Right cardiac atrium (tissue), 5 donors: ENCODE measurements at places on chromosomes 7 and 10. TPM values are rescaled to one million over a fixed set of nuclear protein-coding genes. Genes with fewer than 3 reads are reported as not detected.

The MCM10 gene
- not detected for total RNA-seq

The UCN3 gene
- total RNA-seq: not detected

The ZNF680 gene
- total RNA-seq: 24.2 TPM

The TSPAN14 gene
- 39.0 TPM for total RNA-seq

The NUP205 gene
- total RNA-seq: 22.1 TPM

The HYAL4 gene
- 0.42 TPM for total RNA-seq

The HOXA9 gene
- total RNA-seq: not detected

The GPR15LG gene
- not detected for total RNA-seq

The OR2A1 gene
- total RNA-seq: not detected

The TFEC gene
- 4.3 TPM for total RNA-seq

The EN2 gene
- total RNA-seq: not detected

The ACSL5 gene
- total RNA-seq: 10.2 TPM

The NIPSNAP2 gene
- total RNA-seq: 209 TPM

The NUTM2E gene
- total RNA-seq: not detected

The WNT8B gene
- not detected for total RNA-seq
